Progenitor cell of endocrine pancreas (in vitro differentiated cells): ENCODE measurements at places on chromosomes 7 and 10. TPM values are rescaled to one million over a fixed set of nuclear protein-coding genes. Genes with fewer than 3 reads are reported as not detected.

DNA sequence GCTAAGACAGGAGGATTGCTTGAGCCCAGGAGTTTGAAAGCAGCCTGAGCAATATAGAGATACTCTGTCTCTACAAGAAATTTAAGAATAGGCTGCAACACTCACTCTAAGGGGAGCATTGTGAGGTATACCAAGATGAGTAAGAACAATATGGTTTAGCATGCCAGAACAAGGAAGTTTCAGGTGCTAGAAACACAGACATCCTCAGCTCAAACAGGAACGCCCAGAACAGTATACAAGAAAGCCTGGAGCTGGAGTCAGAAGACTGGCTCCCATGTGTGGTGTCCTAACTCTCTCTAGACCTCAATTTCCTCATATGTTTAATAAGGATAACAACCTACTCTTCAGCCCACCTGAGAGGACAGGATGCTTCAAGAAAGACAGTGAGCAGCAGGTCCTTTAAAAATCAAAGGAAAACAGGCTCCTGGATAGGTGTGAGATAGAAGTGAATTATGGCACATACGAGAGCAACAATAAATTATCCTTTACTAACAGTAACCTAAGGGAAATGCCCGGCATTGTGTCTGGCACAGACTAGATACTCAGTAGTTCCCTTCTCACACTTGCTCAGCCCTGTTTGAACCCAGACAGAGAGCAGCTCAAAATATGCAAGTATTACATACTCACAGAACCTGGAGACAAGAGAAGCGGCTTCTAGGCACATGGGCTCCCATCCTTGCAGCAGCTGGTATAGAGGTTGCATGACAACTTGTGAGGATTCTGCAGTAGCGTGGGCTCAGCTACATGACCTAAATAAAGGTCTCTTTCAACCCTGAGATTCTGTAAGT is 45.4 kb downstream of the KAT6B start:
- no peak overlapping the region for H3K27ac ChIP-seq
- H3K4me3 ChIP-seq, result no peak overlapping the region
- no peak for DNase-seq
- H3K4me1 ChIP-seq, result peaks cover 28% of the 10 kb centered on the region

- H3K27me3 ChIP-seq, result peaks cover 3% of the 10 kb centered on the region
- H3K36me3 ChIP-seq, result no peaks in the 10 kb centered on the region
- no peak overlapping the region for H3K27ac ChIP-seq
- DNase-seq, result no peak
These were observed 270.3 kb downstream of the RNLS start for GRCh38 chr10:88312855-88313254.

DNA sequence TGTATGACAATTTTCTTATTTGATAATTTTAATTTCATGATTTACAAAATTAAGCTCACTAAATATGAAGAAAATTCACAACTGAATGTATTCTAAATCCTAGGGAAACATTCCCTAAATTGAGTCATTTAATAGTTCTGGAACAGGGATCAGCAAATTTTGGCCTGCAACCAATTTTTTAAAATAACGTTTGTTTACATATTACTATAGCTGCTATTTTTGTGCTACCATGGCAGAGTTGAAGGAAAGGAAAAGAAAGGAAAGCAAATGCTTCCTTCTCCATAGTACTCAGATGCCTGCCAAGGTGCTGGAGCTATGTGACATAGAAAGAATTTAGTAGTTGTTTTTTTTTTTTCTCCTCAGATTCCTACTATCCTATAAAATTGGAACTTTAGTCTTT is 1307.7 kb upstream of the LRRTM3 start:
- H3K27me3 ChIP-seq, result no peaks in the 10 kb centered on the region
- peaks cover 20% of the 10 kb centered on the region for H3K36me3 ChIP-seq
- no peak overlapping the region for H3K27ac ChIP-seq
- H3K4me1 ChIP-seq, result no peaks in the 10 kb centered on the region

The FFAR4 gene
- total RNA-seq, result 0.07 and 0.13 TPM in 2 replicates

The SP8 gene
- total RNA-seq, result 1.1 and 2.1 TPM in 2 replicates

DNA sequence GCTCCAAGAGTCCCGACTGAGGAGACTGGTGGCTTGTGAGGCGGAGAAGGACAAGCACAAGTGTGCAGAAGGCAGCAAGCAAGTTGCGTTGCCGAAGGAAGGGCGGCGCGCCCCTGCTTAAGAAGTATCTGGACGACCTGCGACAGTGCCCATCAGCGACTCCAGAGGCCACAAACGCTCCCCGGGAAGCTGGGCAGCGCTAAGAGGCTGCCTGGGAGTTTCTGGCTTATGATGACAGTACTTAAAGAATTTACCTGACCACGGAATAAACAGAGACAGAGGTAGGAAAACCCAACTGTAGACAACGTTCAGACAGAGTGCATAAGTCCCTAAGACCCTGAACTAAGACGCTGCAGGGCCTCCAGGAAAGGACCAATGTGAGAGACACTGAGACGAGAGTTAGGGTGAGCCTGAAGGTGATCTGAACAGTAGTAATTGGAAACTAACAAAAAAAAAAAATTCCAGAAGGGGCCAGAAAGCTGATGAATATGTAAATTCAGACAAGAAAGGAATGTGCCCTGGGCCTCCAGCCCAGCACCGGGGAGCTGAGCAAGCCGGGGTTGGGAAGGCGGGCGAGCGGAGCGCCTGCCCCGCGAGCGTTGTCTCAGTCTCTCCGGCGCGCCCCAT is 1.0 kb downstream of the OSBPL3 start:
- peak overlapping the region; percentile 42 for H3K27ac ChIP-seq
- DNase-seq, result no peak
- H3K4me1 ChIP-seq, result peaks cover 19% of the 10 kb centered on the region
- peaks cover 43% of the 10 kb centered on the region for H3K27me3 ChIP-seq

DNA sequence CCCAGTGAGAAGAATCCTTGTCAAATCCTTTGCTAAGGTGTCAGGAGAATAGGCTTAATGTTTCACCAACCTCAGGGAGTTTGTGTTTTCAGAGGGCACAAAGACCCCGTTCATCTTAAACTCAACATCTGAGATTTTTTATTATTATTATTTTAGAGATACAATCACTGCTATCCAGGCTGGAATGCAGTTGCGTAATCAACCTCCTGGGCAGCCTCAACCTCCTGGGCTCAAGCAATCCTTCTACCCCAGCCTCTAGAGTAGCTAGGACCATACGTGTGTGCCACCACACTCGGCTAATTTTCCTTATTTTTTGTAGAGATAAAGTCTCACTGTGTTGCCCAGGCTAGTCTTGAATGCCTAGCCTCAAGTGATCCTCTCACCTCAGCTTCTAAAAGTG is 599.2 kb downstream of the KCNMA1 start:
- no peak for DNase-seq
- H3K27ac ChIP-seq, result peak overlapping the region; percentile 38
- no peak overlapping the region for H3K4me3 ChIP-seq
- H3K27me3 ChIP-seq, result peaks cover 14% of the 10 kb centered on the region
- no peaks in the 10 kb centered on the region for H3K36me3 ChIP-seq

- DNase-seq, result no peak
- H3K27ac ChIP-seq, result no peak overlapping the region
- peaks cover 44% of the 10 kb centered on the region for H3K4me1 ChIP-seq
- H3K27me3 ChIP-seq, result no peaks in the 10 kb centered on the region
These were observed 11.3 kb downstream of the PLCE1 start for GRCh38 chr10:94005050-94005449.

DNA sequence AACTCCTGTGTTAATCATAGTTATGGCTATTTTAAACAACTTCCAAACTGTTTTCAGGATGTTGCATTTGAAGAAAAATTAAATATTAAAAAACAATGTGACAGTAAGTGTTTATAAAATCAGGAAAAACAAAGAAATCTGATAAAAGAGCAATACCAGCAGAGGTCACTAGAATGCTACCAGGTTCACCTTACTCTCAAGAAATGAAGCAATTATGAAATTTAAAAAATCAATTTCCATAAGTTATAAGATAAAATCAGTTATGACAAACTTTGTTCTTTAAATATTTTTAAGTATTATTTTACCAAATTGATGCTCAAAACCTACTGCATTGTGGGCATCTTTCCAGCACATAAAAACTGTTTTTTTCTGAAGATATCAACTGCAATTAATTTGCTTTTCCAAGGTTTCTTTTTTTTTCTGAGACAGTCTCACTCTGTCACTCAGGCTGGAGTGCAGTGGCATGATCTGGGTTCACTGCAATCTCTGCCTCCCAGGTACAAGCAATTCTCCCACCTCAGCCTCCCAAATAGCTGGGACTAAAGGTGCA is 50.7 kb upstream of the RHEB start:
- peaks cover 2% of the 10 kb centered on the region for H3K4me1 ChIP-seq
- H3K4me3 ChIP-seq, result no peak overlapping the region
- DNase-seq, result no peak
- H3K36me3 ChIP-seq, result peaks cover 7% of the 10 kb centered on the region
- H3K27ac ChIP-seq, result no peak overlapping the region

- H3K27ac ChIP-seq, result no peak overlapping the region
- peaks cover 2% of the 10 kb centered on the region for H3K36me3 ChIP-seq
- no peak overlapping the region for H3K4me3 ChIP-seq
- DNase-seq, result no peak
These were observed 103.7 kb downstream of the RBM20 start for GRCh38 chr10:110747609-110748464.

GRCh38 chr10:100623521-100624230 is 87.9 kb downstream of the HIF1AN start:
- no peak overlapping the region for H3K27ac ChIP-seq
- H3K27me3 ChIP-seq, result peaks cover 76% of the 10 kb centered on the region
- no peak for DNase-seq
- H3K36me3 ChIP-seq, result no peaks in the 10 kb centered on the region
- H3K4me3 ChIP-seq, result no peak overlapping the region

- H3K27ac ChIP-seq, result no peak overlapping the region
- no peaks in the 10 kb centered on the region for H3K4me1 ChIP-seq
- H3K36me3 ChIP-seq, result no peaks in the 10 kb centered on the region
- no peak overlapping the region for H3K4me3 ChIP-seq
These were observed 55.3 kb downstream of the ABCB4 start for GRCh38 chr7:87420173-87420572.

GRCh38 chr7:131371411-131371810 is 43.7 kb downstream of the MKLN1 start:
- DNase-seq, result no peak
- H3K4me3 ChIP-seq, result no peak overlapping the region
- H3K27ac ChIP-seq, result no peak overlapping the region
- no peaks in the 10 kb centered on the region for H3K27me3 ChIP-seq

The TMEM225B gene
- total RNA-seq, result 0.91 and 1.4 TPM in 2 replicates

DNA sequence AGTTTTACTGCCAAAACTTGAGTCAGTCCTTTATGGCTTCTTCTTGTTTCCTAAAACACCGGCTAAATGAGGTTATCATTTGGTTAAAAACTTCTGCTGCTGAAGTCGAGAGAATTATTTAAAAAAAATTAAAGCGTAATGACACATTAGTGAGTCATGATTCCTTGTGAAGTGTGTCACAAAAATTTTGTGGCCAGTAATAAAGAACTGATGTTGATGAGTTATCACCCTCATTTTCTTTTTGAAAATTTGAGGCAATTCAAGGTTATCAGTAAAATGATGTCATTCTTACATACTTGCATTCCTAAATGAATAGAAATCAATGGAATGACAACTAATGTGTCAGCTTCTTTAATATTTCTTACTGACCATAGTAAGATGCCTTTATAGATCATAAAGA is 427.4 kb downstream of the SORCS3 start:
- no peak for DNase-seq
- no peak overlapping the region for H3K27ac ChIP-seq
- no peak overlapping the region for H3K4me3 ChIP-seq
- H3K36me3 ChIP-seq, result no peaks in the 10 kb centered on the region
- no peaks in the 10 kb centered on the region for H3K4me1 ChIP-seq

The MCM10 gene
- 20.2 and 21.4 TPM in 2 replicates for total RNA-seq

DNA sequence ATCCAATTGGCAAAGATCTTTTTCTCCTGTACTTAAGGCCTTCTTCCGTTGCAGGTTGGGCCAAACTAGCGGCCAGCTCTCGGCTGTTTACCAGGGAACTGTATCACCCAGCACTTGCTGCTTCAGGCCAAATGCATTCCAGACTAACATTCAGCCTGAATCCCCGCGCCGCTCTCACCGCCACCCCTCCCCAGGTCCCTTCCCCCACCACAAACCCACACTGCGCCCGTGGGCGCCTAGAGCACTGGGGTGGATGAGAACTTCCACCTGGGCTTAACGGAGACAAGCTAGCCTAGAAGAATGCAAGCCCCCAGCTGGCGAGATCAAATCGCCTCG is 676 bp downstream of the TCAF1 start:
- peak overlapping the region; percentile 99 for H3K27ac ChIP-seq
- peaks cover 31% of the 10 kb centered on the region for H3K4me1 ChIP-seq
- peak; percentile 30 for DNase-seq
- H3K27me3 ChIP-seq, result no peaks in the 10 kb centered on the region
- H3K36me3 ChIP-seq, result no peaks in the 10 kb centered on the region
- H3K4me3 ChIP-seq, result peak overlapping the region; percentile 95

GRCh38 chr7:105652359-105652993 is 71.2 kb upstream of the EFCAB10 start:
- peak; percentile 64 for DNase-seq
- no peak overlapping the region for H3K4me3 ChIP-seq
- H3K36me3 ChIP-seq, result peaks cover 4% of the 10 kb centered on the region
- no peak overlapping the region for H3K27ac ChIP-seq

GRCh38 chr10:88642963-88643362 is 21.3 kb upstream of the LIPF start:
- H3K4me3 ChIP-seq, result no peak overlapping the region
- no peak for DNase-seq
- peaks cover 23% of the 10 kb centered on the region for H3K27me3 ChIP-seq

DNA sequence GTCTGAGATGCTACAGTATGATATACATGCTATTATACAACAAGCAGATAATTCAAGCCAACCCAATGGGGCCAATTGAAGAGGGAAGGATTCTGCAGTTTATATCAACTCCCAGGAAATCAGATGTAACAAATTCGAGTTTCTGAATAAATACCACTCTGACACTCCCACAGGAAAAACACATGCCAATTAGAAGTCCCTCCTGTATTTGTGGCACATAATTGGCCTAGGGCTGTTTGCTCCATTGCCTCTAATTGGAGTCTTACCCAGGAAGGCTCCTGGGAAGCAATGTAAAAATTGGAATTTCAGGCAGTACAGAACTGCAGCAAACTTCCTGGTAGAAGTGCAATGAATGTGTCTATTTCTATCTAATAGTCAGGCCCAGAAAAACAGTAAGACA is 4.7 kb downstream of the PPA1 start:
- H3K36me3 ChIP-seq, result peaks cover 4% of the 10 kb centered on the region
- no peak for DNase-seq
- peaks cover 18% of the 10 kb centered on the region for H3K4me1 ChIP-seq
- H3K27ac ChIP-seq, result no peak overlapping the region
- H3K4me3 ChIP-seq, result no peak overlapping the region

The RPEL1 gene
- not detected in 2 replicates for total RNA-seq

GRCh38 chr10:28807760-28808613 is 130.7 kb downstream of the BAMBI start:
- H3K4me3 ChIP-seq, result peak overlapping the region; percentile 47
- no peaks in the 10 kb centered on the region for H3K27me3 ChIP-seq
- H3K4me1 ChIP-seq, result peaks cover 55% of the 10 kb centered on the region
- H3K27ac ChIP-seq, result peak overlapping the region; percentile 97

DNA sequence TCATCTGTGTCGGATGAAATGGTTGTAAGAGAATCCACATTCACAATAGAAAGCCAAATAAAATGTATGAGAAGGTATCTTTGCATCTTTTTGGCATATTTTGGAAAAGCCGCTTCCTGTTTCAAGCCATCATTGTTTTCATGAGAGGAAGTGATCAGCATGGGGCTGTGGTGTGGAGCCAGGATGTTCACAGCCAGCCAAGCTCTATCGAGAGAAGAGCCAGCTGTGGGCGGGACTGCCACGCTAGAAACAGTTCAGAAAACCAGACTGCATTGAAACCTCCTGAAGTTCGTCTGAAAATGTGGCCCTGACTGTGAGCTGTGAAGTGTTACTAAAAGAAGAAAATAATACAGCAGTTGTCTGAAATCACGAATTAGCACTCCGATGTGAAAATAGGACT is 21.2 kb upstream of the NPS start:
- no peak overlapping the region for H3K27ac ChIP-seq
- no peaks in the 10 kb centered on the region for H3K4me1 ChIP-seq
- peaks cover 21% of the 10 kb centered on the region for H3K27me3 ChIP-seq
- no peak overlapping the region for H3K4me3 ChIP-seq
- no peaks in the 10 kb centered on the region for H3K36me3 ChIP-seq
- DNase-seq, result no peak
